ENCODE measurements at places on chromosomes 4 and X.

- DNase-seq = no peak
Measured at GRCh38 chr4:85740431-85740861, 265.5 kb downstream of the ARHGAP24 start.

- DNase-seq = no peak
Measured at GRCh38 chr4:188005561-188005960, 10.0 kb downstream of the ZFP42 start.

GRCh38 chr4:33296876-33297455, 2576.8 kb downstream of the PCDH7 start:
- no peak for DNase-seq

DNA sequence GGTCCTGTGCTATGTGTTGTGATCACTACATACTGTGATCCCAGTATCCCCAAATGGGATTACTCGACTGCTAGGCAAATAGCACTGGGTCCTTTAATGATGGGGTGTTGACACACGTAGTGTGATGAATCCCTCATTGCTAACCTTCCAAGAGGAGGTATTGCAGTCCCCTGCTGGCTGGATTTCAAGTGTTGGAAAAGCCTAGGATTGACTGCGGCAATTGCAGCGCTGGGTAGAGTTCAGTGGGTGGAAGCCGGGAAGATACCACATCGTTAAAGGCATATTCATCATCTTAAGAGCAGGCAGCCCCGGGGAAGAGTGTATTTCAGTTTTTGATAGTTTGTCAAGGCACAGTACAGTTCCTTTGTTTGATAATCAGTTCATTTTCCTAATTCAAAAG, 159.9 kb downstream of the TRIML1 start:
- no peak for DNase-seq

GRCh38 chr4:93829820-93830687, 1.5 kb downstream of the ATOH1 start:
- peak; percentile 3 for DNase-seq

DNA sequence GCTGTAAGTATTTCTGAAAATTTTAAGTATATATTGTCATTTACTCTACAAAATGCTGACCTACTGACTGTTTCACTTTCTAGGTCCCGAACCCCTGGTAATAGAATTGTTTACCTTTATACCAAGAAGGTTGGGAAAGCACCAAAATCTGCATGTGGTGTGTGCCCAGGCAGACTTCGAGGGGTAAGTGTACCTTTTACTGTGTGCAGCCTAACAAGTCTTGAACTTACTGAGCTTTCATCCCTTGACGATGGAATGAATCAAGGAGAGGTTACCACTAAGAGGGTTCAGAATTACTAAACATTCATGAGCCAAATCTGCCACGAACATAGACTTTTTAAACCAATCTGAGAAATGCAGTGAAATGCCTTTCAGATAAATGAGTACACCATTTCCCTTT, 1.6 kb downstream of the RPL34 start:
- no peak for DNase-seq

DNA sequence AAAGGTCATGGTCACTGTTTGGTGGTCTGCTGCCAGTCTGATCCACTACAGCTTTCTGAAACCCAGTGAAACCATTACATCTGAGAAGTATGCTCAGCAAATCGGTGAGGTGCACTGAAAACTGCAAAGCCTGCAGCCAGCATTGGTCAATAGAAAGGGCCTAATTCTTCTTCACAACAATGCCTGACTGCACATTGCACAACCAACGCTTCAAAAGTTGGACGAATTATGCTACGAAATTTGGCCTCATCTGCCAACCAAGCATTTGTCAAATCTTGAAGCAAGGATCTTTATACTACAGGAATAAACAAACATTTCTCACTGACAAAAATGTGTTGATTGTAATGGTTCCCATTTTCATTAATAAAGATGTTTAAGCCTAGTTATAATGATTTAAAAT, 90.4 kb downstream of the EIF4E start:
- no peak for DNase-seq

- DNase-seq = peak; percentile 5
Measured at GRCh38 chr4:42515156-42515884, 118.0 kb downstream of the SHISA3 start.

GRCh38 chr4:90126805-90127204, 389 bp upstream of the CCSER1 start:
- DNase-seq = no peak

GRCh38 chrX:84168574-84168973, 19.4 kb downstream of the RPS6KA6 start:
- no peak for DNase-seq

DNA sequence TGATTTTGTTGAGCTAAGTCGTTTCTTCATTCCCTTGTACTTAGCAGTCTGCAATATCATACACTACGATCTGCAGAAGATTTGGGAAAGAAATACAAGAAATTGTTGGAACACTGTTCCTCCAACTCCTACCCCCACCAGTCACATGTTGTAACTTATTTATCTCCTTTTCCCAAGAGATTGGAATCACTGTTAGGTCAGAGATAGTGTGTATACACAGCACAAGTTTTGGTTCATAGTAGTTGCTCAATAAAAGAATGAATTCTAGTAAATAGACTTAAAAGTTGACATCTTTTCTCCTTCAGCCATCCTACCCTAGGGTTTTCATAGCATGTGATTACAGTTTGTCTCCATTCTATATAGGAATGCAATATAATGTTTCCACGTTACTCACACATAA, 68.8 kb downstream of the ARFIP1 start:
- no peak for DNase-seq

GRCh38 chr4:15065516-15065915, 63.2 kb downstream of the CPEB2 start:
- DNase-seq = no peak

DNA sequence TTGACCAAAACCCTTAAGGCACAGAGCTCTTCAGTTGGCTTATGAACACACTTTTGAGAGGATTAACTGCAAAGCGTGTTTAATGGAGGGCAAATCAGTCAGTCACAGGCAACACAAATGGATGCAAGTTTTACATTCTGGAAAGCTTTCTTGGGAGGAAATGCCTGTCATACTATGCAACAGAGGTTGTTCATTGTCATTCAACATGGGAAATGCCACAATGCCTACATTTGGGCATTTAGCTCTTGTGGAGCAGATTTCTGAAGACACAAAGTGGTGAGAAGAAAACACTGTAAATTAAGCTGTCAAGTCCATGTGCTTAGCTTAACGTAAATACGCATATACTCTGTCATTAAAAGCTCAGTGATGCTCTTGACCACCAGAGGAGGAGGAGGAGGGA, 41.1 kb downstream of the CBLL2 start:
- no peak for DNase-seq

GRCh38 chrX:41823402-41823801, 99.4 kb downstream of the GPR82 start:
- DNase-seq = no peak

- no peak for DNase-seq
Measured at GRCh38 chr4:77740480-77740879, 78.7 kb downstream of the CNOT6L start.

GRCh38 chr4:87575983-87576382, 32.3 kb upstream of the DSPP start:
- DNase-seq = no peak

- no peak for DNase-seq
Measured at GRCh38 chrX:38649674-38650647, 88.6 kb downstream of the TSPAN7 start.

- no peak for DNase-seq
Measured at GRCh38 chr4:188691811-188692210, 552.6 kb downstream of the TRIML1 start.

- no peak for DNase-seq
Measured at GRCh38 chr4:179196511-179196910, 1754.3 kb upstream of the AGA start.

DNA sequence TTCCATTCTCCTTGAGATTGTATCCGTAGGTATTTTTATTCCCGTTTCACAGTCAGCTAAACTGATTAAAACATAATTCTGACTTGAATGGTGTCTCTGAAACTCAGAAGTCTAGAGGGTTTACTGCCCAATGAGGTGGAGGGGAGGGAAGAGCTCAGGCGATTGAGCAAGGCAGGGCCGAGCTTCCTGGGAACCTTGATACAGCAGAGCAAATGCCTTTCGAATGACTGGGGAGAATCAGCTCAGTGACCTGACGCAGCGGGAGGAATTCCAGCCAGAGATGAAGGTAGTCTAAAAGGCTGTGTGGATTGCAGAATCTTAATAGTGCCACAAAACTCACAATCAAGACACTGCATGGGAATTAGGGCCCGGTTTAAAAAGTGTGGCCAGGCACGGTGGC, 233.6 kb downstream of the EVC2 start:
- no peak for DNase-seq

DNA sequence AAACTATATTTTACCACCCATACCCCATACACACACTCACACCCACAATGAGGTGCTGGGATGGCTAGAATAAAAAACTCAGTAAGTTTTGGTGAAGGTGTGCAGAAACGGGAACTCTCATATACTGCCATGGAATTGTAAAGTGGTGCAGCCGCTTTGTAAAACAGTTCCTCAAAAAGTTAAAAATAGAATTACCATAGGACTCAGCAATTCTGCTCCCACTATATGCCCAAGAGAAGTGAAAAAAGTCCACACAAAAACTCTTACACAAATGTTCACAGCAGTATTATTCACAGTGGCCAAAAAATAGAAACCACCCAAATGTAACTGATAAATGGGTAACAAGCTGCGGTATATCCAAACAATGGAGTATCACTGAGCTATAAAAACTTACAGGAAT, 6.5 kb downstream of the CENPU start:
- DNase-seq = no peak

GRCh38 chr4:25449270-25449669, 72.2 kb downstream of the ANAPC4 start:
- DNase-seq = no peak

DNA sequence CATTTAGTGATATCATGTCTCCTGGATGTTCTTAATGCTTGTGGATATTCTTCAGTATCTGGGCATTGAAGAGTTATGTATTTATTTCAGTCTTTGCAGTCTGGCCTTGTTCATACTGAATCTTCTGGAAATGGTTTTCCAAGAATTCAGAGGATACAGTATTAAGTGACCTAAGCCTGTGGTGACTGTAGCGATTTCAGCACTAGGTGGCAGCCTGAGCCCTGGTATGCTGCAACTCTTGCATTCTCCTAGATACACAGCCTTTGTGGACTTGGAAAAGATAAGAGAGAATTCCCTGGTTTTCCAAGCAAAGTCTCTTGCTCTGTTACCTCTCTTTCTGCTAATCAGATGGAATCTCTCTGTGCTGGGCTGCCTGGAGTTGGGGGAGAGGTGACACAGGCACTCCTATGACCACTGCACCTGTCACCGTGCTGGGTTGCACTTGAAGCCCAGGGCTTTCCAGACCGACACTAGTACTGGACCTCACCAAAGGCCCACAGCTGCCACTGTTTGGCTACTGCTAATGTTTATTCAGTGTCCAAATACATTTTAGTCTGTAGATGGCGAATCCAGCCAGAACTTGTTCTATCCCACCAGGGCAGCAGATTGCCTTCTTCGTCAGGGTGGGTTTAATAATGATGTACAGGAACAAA, 19.3 kb upstream of the SPIN2A start:
- DNase-seq = no peak

DNA sequence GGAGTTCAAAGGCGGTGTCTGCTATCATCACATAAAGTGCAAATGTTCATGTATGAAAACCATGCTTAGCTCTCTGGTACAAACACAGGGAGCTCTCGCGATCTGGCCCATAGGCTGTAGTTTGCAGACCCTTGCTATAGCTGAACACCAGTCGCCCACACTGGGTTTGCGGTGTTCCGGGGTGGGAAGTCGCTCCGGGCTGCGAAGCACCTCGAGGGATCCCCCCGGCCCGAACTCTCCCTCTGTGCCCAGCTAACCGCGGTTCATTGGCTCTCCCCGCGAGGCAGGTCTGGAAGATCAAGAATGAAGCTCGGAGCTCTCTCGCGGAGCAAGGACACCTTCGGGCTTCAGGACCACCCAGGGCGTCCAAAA, 341 bp upstream of the PRPS2 start:
- no peak for DNase-seq

DNA sequence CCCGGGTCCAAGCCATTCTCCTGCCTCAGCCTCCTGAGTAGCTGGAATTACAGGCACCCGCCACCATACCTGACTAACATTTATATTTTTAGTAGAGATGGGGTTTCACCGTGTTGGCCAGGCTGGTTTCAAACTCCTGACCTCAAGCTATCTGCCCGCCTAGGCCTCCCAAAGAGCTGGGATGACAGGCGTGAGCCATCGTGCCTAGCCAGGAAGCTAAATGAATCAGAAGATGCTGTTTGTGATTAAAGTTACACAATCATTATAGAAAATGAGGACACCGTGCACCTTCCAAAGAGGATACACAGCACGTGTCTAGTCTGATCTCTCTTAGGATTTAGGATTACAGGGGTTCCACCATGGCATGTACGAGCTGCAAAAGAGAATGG, 99.6 kb downstream of the DHRSX start:
- DNase-seq = no peak

- no peak for DNase-seq
Measured at GRCh38 chr4:85580489-85580888, 105.5 kb downstream of the ARHGAP24 start.

GRCh38 chrX:78307665-78308064, 19.7 kb downstream of the CYSLTR1 start:
- DNase-seq = no peak

GRCh38 chrX:1305411-1305810, 31.2 kb upstream of the IL3RA start:
- DNase-seq = no peak

DNA sequence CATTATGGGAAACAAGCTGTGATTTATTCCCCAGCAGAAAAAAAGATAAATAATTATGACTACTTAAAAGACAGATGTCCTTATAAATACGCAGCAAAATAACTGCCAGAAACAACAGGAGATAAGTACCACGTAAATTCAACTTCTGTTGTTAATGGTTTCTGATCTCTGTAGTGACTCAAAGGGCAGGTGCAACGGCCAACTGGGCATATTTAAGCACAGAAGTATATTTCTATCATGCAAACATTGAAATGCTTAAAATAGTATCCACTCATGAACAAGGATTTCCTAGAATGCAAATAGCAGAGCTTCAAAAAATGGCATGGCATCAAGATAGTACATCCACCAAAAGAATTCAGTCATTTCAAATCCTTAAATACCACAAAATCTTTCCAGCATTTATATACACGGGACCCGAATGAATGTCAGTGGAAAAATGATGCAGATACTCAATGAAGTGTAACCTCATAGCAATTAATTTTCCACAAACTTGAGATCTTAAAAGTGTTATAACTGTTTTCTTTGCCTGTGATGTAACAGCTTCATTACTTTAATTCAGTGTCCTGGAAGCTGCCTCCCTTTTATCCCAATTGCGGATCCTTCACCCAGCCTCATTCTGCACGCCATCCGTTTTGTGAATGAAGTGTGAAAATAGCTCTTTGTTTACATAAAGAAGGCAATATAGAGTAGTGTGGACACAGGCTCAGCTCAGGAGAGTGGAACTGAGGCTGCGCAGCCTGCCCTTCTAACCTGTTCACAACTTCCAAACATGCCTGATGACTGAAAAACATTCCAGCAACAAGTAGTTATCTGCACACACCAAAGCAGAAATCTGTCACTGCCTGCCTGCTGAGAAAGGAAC, 10.2 kb downstream of the PDGFC start:
- no peak for DNase-seq

Measured in GM13976 (cell line).